RPMI7951 (cell line): ENCODE measurements at places on chromosomes 11 and 22.
A peak's percentile ranks its signal among the peaks of the same experiment; 100 is the strongest.

- DNase-seq = no peak
Observed at GRCh38 chr11:12052676-12053605, 44.5 kb upstream of the DKK3 start.

DNA sequence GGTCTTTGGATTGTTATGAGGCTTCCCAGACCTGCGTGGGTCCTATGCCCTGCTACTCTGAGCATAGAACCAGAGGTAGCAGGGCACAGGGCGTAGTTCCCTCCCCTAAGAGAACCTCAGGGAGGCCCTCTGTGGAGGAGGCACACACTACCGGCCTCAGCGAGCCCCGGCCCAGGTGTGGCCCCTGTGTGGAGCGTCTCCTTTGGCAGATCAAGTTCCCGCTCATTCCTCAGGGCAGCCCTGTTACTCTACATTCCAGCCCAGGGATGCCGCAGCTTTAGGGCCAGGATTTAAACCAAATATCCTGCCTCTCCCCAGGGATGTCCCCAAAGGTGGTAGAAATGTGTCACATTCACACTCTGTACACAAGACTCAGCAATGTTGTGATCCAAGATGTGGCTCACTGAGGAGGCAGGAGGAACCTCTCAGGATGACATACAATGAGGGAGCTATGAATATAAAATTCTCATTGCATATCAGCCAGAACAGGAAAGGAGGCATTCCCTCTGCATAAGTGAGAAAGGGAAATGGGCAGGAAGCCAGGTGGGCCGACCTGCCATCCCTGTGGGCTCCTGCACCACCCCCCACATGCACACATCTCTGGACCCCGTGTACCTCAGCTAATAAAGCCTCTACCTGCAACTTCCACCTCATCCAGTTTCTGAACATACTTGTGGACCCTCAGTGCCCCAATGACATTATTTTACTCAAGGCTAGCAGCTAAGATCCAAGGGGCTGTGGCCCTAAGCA is 131.9 kb upstream of the TEAD1 start:
- no peak for DNase-seq

DNA sequence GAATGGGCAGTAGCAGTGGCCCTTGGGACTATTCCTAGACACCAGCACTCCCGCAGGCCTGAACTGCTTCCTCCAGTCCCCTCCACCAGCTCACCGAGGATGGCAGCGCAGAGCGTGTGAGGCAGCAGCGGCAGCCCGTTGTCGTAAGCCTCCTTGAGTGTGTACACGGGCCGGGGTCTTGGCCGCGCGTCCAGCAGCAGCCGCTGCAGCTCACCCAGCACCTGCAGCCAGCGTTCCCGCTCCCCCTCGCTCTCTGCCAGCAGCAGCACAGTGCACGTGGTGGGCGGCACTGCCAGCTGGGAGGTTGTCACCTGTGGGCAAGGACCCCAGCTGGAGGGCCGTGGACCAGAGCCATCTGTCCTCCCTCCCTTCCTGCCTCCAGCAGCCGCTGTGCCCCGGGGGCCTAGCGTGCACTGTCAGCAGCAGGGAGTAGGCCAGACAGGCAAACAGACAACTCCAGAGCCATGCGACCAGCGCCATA is 13.0 kb downstream of the CDC42BPG start:
- no peak for DNase-seq

DNA sequence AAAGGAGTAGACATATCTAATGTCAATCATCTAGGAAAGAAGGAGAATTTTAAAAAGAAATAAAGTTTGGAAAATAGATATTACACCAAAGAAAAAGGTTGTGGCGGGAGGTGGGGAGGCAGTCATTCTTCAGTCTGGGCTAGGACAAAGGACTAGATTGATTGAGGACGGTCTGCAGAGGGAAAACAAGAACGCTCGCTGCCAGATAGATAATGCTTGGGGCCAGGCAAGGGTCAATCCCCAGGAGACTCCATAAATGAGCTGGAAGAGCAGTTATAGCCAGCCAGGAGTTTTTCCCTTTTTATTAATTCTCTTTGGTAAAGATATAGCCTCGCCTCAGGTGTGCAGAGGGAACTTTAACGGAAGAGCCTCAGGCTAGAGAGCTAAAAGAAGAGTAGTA is 6.3 kb downstream of the TRPC6 start:
- no peak for DNase-seq

DNA sequence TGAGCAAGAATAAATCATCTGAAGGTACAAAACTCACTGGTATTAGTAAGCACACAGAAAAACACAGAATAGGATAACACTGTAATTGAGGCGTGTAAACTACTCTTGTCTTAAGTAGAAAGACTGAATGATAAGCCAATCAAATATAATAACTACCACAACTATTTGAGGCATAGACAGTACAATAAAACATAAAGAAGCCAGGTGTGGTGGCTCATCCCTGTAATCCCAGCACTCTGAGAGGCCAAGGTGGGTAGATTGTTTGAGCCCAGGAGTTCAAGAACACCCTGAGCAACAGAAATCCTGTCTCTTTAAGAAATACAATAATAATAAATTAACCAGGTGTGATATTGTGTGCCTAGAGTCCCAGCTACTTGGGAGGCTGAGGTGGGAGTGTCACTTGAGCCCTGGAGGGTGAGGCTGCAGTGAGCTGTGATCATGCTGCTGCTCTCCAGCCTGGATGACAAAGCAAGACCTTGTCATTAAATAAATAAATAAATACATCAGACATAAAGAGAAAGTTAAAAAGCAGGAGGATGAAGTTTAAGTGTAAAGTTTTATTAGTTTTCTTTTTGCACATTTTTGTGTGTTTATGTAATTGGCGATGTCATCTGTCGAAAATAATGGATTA is 390.6 kb downstream of the DYNC2H1 start:
- DNase-seq = peak; percentile 12

- DNase-seq = no peak
Observed at GRCh38 chr11:58503361-58503856, 4.5 kb downstream of the OR5B21 start.

DNA sequence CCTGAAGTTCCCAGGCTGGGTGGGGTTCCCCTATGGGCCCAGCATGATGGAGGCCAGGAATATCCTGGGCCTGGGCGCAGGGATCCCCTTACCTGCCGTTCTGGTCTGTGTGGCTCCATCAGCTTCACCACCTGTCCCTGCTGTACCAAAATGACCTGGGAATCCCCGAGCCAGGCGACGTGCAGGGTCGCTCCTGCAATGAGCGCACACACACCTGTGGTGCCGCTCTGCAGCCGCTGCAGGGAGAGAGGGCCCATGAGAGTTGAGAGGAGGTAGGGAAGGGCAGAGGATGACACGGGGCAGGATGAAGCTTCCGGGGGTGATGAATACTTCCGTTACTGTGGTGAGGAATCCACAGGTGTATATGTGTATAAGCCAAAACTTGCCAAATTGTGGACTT is 21.6 kb downstream of the PPM1F start:
- DNase-seq = no peak

DNA sequence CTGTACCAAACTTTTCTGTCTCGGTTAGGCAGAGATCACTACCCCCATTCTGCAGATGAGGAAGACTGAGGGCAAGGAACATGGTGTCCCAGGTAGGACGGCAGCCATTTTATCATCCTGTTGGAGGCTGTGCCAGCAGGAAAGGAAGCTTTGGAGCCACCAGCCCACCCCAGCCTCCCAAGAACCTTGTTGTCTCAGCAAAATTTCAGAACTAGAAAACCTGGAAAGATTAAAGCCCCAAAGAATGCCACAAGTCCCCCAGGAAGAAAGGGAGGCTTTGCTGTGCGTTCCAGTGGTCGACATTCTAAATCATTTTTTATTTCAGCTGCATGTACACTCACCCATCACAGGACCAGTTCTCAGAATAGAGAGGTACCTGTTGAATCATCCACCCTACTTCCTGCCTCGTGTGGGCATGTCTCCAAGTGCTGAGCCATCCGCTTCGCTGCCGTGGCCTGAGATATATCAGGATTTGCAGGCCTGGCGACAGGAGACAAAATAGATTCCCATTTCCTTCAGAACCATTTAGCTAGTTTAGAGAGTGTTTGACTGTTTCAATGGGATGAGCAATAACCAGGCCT is 13.0 kb upstream of the EIF3D start:
- DNase-seq = peak; percentile 89

GRCh38 chr11:80586464-80586863 is 1145.6 kb upstream of the TENM4 start:
- DNase-seq = no peak
